ENCODE measurements at places on chromosomes 2 and 18.

- DNase-seq, result no peak
These were observed 355.0 kb downstream of the SS18 start for GRCh38 chr18:25735459-25735858.

DNA sequence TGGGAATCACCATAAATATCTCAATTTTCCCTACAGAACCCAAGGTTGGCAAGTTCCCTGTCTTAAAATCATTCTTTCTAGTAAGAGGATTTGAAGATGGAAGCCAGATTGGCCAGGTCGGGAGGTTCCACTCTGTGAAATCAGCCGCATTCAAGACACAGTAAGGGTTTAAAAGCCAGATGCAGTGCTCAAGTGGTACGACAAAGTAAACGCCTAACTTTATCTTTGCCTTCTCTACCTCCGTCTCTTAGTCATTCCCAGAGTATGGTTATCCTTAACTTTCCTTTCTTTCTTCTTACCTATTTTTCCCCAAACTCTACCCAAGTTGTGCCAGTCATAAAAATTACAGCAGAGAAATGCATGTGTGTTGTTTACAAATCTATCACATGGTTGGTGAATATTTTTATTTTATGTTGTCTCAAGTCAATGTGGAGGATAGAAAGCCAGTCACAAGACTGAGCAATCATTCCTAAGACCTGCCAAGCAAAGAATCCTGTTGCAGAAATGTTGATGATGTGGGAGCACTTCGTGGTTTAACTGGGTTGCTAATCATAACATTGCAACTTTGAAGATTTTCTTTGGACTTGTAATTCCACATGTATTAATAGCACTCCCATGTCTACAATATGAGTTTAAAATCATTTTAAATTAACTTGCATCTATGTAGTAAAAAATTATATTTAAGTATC lies 62.6 kb downstream of the SLC40A1 start:
- DNase-seq, result no peak

DNA sequence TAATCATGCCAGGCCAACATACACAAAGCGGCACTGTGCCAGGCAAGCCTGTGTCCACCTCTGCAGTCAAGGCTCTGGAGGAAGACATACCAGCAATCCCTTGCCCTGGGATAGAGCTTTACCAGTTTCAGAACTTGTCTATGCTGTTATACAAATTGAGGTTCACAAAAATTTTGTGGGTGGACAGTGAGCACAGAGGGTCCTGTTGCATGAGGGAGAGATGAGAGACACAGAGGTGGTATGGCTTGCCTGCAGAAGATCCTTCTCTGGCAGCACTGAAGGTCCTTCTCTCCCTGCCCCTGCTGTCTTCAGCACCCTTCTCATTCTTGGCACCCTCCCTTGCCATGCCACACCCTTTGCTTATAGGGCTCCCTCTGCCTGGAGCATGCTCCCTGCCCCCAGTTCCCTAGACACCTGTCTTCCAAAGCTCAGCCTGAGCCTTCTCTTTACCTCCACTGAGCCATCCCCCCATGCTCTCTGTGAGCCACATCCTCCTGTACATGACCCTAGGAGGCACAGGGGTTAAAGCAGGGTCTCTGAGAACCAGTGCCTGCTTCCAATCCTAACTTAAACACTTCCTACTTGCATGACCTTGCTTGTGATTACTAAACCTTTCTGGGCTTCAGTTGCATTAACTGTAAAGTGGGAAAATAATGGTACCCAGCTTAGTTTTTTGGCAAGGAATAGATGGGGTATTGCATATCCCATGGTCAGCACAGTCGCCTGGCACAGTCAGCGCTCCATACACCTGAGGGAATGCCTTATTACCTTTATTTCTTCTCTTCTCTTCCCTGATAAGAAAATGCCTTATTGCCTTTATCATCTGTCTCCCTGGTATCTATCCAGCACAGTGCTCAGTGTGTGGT lies 857 bp downstream of the FABP1 start:
- DNase-seq, result no peak

DNA sequence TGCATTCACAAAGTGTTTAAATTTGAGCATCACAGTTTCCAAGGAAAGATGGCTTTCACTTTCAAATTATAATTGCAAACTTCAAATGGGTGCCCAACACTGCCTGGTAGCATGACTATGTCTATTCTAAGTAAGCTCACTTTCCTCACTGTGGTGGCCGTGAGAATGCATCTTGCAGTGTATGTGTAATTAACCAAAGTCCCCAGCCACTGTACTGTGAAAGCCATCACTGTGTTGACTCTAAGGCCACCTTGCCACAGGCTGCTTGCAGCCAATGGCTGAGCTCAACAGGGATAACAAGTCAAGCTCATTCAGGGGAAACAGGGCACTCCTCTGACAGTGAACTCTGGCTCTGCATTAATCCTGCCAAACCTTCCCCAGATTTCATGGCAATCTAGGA lies 43.3 kb upstream of the LGALSL start:
- DNase-seq, result peak; percentile 49

GRCh38 chr2:8355102-8355859 lies 326.6 kb upstream of the ID2 start:
- DNase-seq, result no peak

- DNase-seq, result no peak
These were observed 84.3 kb upstream of the SERTAD2 start for GRCh38 chr2:64738026-64738425.

GRCh38 chr18:47036298-47036874 lies 965 bp upstream of the ELOA2 start:
- DNase-seq, result peak; percentile 46

DNA sequence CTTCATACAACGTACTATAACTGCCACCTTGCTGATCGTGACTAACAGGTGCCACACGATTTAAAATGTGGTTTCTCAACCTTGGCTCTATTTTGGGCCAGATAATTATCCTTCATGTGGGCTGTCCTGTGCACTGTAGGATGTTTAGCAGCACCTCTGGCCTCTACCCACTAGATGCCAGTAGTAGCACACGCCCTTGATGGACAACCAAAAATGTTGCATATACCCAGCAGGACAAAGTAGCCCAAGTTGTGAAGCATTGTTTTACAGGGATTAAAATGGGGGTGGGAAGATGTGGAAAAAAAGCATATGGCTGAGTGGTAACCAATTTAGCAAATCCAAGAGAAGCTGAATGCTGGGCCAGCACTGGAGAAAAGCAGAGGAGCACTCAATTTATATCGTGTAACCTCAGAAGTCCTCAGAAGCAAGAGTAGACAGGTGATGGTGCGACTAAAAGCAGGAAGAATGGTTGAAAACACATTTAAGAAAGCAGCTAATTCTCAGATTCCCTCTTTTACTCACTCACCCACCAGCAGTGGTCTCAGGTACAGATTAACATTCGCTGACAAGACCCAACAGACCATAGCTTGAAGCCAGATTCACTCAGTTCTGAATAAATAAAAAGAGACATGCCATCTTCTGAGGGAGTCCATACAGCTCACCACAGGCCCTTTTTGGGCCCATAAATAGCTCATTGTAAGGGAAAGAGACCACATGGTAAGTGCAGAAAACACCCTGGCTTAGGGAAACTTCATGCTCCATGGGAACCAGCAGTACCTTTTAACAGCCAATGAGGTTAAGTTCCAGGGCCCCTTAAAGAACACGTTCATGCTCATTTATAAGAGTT lies 50.6 kb downstream of the RAPH1 start:
- peak; percentile 66 for DNase-seq

DNA sequence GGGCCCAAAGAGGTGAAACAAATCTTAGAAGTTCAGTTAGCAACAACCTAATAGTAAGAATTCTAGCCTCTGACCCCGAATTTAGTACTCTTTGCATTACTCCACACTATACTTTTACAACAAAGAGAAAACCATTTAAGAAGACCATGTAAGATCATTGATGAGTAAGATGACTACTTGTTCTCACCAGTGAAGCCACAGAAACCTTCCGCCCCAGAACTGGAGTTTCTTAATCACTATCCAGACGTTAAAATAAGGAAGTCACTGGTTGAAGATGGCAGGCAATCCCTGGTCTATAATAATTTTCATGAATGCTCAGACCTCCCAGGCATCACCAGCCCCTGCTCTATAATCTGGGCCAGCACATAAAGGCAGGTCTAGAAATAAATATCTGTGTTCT lies 95.0 kb downstream of the TMEM163 start:
- DNase-seq, result no peak

DNA sequence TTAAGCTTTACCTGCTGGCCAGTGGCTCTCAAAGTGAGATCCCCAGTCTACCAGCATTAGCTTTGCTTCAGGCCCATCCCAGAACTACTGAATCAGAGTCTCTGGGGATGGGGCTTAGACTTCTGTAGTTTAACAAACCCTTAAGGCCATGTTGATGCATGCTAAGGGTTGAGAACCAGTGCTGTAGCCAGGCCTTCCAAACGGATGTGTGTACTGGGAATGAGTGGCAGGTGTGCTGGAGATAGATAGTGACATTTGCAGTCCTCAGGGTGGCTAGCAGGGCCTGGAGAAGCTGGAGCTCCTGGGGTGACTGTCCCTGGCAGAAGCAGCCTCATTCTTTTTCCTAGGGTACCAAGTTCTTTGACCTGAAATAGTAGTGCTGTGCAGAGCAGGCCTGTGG lies 148.5 kb downstream of the PPP1R1C start:
- DNase-seq, result no peak

DNA sequence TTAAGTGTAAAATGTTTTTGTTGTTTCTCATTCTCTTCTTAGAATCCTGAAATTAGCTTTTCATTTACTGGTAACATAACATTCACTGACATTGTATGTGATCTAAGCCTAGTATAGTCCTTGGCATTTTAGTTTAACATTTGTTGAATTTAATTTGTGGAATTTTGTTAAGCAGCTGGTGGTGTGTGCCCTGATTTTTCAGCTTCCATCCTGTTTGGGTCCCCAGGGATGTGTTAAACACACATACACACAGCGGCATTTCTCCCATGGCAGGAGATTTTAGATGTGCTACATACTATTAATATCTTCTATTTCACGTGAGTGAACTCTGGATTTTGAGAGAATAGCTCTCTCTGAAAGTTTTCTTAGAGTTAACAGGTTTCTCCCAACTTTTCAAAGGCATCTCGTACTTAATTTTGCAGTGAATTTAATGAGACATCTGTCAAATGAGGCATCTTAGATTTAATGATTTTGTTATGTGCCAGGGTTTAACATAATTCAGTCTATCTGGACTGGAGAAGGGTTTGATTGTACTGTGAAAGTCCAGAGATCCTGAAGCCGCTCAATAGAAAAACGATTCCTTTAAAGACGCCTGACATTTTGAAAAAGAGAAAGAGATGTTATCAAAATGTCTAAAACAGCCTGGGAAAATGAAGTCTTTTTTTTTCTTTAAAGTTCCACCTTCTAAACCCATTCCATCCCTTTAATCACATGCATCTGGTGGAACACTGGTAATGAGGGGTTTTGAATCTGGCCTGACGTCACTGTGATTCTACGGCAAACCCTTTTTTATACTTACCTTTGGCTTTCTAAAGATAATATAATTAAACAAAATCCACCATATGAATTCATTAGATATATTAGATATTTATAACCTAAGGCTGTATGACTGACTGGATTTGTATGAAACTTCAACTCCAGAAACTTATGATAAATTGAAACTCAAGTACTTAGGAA lies 6.8 kb downstream of the PHLPP1 start:
- DNase-seq, result no peak

DNA sequence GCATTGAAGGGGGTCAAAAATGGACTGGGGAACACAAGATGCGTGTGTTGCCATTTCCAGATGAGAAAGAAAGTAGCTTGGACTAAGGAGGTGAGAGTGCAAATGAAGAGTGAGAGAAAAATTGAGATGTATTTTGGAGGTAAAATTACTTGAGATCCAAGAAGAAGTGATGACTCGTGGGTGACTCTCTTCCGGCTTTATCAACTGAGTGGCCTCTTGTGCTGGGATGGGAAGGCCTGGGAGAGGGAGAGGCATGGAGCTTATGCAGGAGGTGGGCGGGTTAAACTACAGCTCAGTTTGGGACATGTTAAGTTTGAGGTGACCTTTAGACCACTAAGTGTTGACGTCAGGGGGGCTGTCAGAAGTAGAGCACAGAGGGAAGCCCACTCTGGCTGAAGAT lies 34.9 kb downstream of the SULT1C2 start:
- no peak for DNase-seq

DNA sequence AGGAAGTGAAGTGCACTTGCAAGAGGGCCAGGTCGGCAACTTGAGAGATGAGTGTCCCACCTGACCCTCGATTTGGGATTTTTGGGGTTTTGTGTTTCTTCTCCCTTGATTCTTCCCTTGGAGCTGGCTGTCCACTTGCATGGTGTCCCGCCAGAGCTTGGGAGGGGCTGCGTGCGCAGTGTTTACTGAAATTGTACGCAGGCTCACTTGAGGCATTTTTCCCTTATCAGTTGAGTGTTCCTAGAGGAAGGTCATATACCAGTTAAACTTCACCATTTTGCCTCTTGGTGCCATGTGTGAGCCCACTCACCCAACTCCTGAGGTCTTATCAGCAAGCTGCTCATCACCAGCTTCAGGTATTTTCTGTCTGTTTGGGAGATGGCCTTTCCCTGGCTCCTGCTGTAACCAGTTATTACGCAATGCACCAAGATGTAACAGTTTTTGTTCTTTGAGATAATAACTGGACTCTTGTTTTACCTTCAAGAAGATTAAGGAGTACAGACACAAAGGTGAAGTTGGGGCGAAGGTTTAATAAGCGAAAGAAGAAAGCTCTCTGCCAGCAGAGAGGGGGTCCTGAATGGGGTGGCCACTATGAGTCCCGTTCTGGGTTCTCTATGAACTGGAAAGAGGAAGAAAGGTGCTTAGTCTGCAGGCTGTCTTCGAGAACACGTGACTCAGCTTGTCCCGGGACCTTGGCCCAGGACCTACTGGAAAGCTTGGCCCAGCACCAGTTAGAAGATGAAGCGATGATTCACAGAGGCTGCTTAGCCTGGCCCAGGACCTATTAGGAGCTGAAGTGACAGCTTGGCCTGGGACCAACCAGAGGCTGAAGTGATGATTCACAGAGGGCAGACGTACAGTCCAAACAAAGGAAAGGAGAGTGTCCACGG lies 21.5 kb upstream of the TXNL4A start:
- no peak for DNase-seq

DNA sequence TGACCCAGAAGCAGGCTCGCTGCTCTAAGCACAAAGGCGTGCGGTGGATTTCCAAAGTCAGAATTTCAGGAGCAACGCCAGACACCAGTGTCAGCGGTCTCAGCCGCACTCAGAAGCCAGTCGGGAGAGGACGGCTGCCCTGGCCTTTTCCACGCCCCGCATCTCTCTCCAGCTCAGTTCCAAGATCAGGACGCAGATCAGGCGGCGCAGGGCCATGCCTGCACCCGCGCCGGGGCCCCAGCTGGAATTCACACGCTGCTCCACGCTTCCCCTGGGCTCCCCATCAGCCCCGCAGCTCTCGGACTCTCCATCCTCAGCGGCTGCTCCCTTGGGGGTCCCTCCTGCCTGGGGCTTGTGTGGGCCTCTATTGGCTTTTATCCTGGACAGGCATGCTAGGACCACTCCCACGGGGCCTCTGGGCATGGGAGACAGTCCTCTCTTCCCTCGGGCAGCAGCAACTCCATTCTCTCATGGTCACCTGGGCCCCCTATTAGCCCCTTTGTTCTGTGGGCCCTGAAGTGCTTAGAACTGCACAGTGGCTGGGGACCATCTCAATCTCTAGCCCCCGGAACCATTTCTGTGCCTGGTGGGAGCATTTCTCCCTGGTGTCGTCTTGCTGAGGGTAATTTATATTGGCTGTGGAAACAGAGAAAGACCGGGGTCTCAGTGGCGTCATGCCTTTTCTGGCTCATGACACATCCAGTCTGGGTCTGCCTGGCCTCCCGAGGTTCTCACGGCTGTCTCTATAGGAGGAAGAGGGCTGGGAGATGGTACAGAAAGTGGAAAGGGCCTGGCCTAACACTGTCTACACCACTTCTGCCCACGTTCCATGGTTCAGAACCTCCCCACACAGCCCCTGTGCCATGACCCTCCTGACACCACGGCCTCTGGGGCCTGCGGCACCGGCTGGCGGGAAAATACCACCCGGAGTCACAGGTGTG lies 14.9 kb upstream of the TMEM18 start:
- DNase-seq, result no peak

Measured in NAMALWA (cell line).